Stimulated activated CD4-positive, alpha-beta T cell treated with anti-CD3 and anti-CD28 coated beads, Interleukin-4, amount 100 ng/mL, for 4 hours (primary cell): ENCODE measurements at places on chromosomes 5 and 9.

GRCh38 chr9:209143-209758 is 5.4 kb upstream of the DOCK8 start:
- no peak for DNase-seq

DNA sequence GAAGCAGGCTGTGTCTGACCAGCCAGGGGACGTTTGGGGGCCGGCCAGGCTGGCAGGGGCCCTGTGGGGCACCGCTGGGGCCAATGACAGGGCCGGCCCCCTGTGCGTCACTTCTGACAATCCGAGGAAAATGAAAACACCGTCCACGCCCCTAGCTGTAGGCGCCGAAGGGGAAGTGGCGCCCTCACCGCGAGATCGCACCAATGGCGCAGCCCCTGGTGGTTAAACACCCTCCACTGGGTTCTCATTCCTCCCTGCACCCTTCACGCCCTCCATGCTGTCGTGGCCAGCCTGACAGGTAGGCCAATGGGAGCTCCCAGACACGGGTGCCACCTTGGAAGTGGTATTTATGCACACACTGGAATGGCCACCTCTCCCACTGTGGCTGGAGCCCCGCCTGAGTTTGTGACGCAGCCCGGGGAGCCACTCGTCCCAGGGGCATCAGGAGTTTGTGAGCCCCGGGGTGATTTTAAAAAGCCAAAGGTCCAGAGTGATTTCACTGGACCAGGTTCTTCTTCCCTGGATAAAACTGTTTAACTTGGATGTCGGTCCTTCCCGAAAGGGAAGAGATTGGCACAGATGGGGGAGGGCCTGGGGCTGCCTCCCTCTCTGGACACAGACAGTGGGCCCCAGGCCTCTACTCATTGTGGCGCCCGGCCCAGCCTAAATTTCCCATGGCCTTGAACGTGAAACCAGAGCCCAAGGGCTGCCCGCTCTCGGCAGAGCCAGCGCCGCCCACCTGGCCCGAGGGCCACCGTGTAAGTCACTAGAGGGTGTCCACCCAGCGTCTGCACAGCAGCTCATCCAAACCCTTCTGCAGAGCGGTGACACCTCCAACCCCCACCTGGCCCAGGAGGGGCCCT is 49.7 kb downstream of the NKD2 start:
- DNase-seq = no peak

GRCh38 chr9:25939126-25939525 is 260.9 kb upstream of the TUSC1 start:
- DNase-seq = no peak

GRCh38 chr5:14374100-14374499 is 207.5 kb upstream of the OTULINL start:
- DNase-seq = no peak

GRCh38 chr5:170510559-170510958 is 6.7 kb downstream of the KCNIP1 start:
- no peak for DNase-seq

GRCh38 chr9:78035383-78035993 is 3.9 kb upstream of the GNAQ start:
- peak; percentile 27 for DNase-seq

DNA sequence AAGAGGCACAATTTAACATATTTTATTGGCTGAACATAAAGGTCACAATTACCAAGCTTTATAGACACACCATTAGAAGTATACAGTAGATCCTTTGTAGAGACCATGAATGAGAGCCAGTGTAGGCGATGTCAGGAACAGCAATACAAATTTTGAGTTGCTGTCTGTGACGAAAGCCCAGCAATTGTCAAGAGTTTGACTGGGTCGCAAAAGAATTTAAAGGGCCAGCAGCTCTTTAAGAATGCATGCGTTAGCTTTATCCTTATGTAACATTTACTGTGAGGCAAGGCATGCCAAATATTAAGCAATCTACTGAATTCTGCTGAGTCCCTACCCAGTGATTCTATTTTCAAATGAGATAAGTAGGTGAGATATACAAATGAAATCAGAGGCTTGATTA is 236.9 kb downstream of the ARRDC3 start:
- DNase-seq = no peak

- no peak for DNase-seq
These were observed 141.2 kb upstream of the SLC28A3 start for GRCh38 chr9:84481636-84482218.

- no peak for DNase-seq
These were observed 47.5 kb upstream of the LARP1 start for GRCh38 chr5:154707641-154708040.

DNA sequence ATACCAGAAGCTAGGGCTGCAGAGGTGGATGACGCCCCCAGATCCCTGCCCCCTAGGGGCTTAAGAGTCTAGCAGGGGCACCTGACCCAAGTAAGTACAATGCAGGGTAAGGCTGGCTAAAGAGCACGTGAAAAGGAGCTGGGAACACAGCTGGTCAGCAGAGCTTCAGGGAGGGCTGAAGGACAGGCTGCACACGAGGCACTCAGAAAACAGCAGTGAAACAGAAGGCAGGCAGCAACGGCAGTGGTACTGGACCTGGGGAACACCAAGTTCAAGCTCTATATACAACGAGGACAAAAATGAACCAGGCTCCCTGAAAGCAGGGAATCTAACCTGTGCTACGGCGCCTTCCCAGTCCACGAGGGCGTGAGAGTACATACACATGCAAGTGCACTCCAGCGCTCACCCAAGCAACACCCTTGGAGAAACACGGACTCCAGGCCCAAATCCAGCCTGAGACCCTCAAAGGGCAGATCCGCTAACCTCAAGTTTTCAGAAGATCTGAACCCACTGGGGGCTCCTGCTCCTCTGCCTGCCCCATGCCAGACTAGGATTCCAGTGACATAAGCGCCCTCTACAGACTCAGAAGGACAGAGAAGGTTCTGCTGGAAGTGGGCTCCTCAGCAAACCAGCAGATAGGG is 57.4 kb downstream of the PSMB7 start:
- no peak for DNase-seq

DNA sequence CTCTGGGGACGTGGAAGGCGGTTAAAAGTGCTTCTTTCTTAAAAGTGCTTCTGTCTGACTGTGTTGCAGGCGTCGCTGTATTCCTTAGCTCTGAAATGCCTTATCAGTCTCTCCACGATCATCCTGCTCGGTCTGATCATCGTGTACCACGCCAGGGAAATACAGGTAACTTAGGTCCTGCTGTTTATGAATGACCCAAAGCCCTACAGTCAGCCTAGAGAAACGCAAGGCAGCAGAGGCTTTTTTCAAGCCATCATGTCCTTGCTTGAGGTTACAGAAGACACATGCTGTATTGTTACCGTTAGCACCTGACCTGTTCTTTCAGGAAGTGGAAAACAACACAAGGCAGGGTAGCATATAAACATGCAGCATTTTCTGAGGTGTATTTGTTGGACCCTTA is 2.0 kb downstream of the KCNN2 start:
- no peak for DNase-seq

DNA sequence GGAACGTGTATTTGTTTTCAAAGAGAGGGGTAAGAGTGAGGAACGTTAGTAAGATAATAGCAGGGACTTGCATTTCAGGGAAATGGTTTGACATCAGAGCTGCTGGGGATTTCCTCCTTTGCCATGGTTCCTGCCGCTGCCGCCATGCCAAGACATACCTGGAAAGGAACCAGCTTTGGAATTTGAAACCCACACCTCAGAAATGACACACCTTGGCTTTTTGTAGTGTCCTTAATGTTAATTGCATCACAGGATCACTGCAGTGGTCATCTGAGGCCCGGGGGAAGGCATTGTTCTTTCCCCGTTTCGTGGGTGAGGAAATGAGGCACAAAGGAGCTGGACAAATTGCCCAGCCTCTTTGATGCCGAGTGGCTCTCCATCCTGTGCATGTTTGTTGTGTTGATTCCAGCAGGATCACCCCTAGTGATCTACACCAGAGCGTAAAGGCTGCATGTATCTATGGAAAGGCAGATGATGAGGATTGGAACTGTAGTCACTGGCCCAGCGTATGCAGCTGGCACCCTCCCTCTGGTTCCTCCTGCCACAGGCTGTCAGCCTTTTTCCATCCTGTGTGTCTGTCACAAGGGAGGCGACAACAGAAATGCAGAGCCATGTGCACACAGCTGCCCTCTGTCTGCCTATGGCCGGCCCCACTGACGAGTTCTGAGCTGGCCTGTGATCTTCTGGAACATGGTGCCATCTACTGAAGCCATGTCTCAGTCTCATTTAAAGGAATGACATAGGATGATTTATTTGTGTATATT is 37.8 kb downstream of the SLC46A2 start:
- DNase-seq = no peak

- no peak for DNase-seq
These were observed 11.0 kb downstream of the RNF145 start for GRCh38 chr5:159198063-159199036.

- DNase-seq = no peak
These were observed 620.9 kb upstream of the PTPRD start for GRCh38 chr9:11233696-11234095.

DNA sequence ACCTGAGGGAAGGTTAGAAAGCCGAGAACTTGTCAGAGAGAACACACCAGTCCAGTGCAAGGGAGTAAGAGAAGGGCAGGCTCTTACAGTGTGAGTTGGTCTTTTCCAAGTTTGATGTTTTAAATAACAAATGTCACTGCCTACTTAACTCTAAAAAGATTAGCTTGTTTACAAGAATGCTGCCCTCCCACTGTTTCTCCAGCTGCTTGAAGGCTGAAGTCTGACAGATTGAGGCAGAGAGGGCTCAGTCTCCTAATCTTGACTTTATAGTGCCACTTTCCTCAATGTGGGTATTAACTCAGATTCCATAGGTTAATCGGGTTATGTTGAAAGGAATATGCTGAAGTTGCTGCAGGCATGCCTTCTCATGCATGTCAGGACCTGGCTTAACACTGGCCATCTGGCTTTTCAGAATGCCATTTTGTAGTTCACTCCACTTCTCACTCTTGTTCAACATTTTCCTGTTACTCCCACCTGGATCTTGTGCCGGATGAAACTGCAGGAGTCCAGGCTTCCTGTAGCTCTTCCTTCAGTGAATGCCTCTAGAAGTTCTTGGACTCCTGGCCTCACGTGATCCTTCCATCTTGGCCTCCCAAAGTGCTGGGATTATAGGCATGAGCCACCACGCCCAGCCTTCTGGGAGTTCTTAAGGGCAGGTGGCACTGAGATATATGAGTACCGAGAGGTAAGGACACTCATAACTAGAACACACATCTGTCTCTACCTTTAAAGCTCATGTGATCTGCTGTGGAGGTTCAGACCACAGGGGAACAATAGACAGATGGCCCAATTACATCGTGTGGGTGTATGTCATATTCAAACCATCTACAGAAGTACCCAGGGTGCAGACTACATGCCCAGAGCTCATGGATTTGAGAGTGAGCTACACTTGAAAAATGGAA is 249.7 kb downstream of the ARHGAP26 start:
- DNase-seq = no peak

- no peak for DNase-seq
These were observed 102.2 kb upstream of the SPATA31D4 start for GRCh38 chr9:81825846-81826516.

- DNase-seq = no peak
These were observed 12.4 kb downstream of the PTGS1 start for GRCh38 chr9:122382901-122383850.

DNA sequence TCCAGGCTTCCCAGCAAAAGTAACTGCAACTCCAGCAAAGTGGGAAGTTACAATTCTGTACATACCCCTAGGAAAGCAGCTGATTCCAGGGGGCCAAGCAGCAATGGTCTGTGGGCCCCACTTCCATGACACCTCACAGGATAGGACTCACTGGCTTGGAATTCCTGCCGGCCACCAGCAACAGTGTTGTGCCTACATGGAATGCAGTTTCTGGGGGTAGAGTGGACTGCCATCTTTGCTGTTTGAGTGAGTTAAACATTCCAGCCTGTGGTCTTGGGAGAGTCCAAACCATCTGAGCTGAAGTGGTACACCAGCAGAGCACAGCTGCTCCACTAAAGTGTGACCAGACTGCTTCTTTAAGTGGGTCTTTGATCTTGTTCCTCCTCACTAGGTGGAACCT is 13.4 kb upstream of the FBN2 start:
- no peak for DNase-seq
